Panc1 (cell line): ENCODE measurements at places on chromosomes 1 and 21.

- no peak for DNase-seq
Measured at GRCh38 chr21:40386294-40386911, 460.6 kb downstream of the DSCAM start.

DNA sequence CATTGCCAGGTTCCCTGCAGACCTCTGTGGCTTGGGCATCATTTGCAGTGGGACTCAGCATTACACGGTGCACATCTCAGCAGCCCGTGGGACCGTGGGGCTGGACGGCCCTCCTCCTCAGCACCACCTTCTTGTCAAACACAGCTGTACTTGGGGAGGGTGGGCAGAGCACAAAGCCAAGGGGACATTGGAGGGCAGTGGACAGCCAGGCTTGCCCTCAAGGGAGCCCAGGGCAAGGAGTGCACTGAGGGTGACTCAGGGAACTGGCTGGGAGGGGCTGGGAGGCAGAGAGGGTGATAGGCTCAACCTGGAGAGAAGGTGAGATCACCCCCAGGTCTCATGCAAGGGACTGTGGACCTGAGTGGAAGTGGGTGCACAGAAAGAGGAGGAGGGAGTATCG, 3.4 kb downstream of the CAPN9 start:
- no peak for DNase-seq

- DNase-seq: no peak
Measured at GRCh38 chr21:36388835-36389234, 3.6 kb downstream of the CHAF1B start.

- DNase-seq: no peak
Measured at GRCh38 chr1:162861625-162862024, 650 bp upstream of the CCDC190 start.

- no peak for DNase-seq
Measured at GRCh38 chr1:20200966-20201365, 14.6 kb upstream of the PLA2G2C start.

DNA sequence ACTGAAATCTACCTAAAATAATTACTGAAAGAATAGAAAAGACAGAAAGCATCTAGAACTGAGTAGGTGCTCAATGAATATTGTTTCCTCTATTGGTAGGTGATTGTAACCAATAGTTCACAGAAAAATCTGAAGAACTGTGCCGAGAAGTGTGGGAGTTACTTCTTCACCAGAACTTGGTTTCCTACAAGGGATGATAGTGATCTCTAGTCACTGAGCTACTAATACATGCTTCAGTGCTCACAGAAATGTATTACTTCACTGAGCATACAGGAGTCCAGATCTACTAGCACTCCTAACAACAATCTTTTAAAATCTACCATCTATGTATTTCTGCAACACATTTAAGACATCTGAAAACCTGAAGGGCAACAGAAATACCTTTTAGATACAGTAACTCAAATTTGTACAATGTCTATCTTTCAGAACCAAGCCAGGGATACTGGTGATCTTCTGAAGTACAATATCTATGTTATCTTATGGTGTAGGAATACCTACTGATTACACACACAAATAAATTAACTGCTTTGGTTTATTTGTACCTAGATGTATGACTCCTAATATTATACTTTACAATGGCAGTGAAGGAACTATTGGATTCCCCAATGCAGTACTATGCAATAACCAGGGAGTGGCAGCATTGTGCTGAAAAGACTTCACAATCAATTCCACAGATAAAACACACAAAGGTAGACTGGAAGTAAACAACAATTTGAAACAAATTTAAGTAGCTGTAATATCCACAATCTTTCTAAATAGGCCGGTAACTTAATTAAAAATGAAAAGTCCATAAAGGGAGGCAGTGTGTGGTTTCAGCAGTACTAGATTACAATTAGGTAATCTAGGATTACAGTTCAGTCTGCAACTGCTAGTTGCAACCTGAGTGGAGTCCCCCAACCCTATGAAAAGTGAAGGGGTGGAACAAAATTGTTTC, 243.0 kb downstream of the SLC45A1 start:
- DNase-seq: no peak

DNA sequence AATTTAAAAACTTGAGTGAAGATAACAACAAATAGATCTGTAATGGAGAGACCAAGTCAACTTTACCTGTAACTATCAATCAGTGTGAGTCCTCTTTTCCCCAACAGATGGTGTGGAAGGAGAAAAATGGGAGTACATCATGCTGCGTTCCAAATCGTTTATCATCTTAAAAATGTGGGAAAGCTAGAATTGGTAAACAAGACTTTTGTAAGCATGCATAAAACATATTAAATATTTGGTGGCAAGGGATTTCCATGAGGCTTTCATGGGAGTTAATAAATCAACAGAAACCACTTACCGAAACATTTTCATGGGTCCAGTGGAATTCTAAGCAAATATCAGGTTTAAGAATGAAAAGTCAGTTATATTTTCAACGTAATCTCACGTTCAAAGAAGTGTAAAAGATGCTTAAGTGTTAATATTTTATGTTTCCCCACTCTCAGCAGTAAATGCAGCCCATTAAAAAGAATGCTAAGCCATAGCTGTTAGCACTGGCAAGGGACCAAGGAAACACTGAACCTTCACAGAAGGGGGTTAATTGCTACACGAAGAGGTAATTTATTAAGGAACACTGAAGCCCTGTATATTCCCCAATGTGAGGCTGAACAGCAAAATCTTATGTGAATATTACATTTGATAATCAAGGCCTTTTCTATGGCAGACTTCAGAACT, 117.0 kb downstream of the ZC3H11B start:
- no peak for DNase-seq

GRCh38 chr1:11923827-11924113, 2.5 kb downstream of the KIAA2013 start:
- no peak for DNase-seq

GRCh38 chr21:44043613-44044012, 31.5 kb downstream of the TRAPPC10 start:
- DNase-seq: no peak

GRCh38 chr1:234517110-234517802, 38.3 kb upstream of the TARBP1 start:
- no peak for DNase-seq

GRCh38 chr1:236395230-236395946, 1.3 kb downstream of the EDARADD start:
- DNase-seq: no peak

DNA sequence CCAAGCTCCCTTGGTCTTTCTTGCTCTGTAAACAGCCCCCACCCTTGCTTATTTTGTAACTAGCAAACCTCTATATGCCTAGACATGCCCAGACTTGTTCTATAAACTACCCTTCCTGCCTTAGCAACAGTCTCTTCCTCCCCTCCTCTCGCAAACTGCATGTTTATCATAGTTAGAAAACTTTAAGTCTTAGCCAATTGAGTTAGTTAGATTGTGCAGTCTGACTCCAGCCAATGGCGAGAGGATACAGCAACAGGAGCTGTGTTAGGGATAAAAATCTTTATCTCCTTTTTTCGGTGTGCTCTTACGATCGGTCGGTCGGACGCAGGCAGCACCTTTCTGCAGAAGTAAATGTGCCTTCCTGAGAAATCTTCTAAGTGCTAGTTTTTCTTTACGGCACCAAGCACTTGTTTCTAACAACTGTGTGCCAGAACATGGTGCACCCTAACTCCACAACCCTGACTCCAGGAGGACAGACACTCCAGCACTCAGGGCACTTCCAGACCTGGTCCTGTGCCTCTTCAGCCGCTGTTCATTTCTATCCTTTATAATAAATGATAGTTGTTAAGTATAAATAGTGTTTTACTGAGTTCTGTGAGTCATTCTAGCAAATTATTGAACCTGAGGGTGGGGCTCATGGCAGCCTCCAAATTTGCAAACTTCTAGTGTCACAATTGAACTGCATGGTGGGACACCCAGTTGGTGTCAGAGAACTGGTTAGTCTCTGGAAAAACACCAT, 25.7 kb upstream of the GNG4 start:
- DNase-seq: no peak

DNA sequence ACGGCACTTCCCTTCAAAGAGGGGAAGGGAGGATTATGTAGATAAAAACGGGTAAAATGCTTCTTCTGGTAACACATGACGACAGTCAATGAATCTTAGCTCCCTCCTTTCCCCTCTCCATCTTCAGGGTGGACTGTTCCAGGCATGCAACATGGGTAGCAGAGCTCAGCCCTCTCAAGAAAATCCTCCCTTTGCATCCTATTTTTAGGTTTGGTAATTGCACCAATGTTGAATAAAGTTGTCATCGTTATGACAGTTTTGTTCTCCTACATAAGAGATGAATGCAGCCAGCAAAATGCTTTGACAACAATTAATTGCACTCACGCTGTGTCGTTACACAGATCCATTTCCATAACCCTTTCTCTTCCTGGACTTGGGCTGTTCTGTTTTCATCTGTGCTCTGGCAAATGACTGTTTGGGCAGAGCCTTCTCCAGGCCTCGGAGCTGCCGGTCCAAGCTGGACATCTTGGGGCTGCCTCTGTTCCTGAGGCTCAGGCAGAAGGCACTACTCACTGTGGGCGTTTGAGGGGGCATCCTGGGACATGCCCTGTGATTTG, 127.6 kb downstream of the CNIH3 start:
- no peak for DNase-seq

- no peak for DNase-seq
Measured at GRCh38 chr1:43285269-43285990, at the start of gene C1orf210. Gene C1orf210, minus strand, starts transcription at chr1:43285581. Its CDS starts 2,311 bp downstream, at chr1:43283270.

GRCh38 chr1:151373196-151373595, 691 bp upstream of the SELENBP1 start:
- DNase-seq: no peak

DNA sequence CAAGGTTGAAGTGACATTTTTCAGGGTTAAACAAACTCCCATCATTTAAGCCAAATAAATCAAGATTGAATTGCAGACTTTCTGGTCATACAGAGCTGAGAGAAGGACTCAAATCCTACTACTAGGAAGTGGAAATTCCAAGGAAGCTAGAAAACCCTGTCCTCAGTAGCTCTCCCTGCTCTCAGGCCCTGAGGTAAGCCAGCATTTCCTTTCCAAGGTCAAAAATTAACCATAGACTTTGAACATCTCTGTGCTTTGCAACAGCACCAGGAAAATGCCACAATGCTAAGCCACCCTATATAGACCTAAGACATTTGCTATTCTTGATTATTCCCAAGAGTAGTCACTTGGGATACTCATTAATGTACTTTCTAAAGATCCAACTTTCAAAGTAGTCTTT, 45.1 kb downstream of the LUZP1 start:
- DNase-seq: no peak

- no peak for DNase-seq
Measured at GRCh38 chr1:245829194-245829593, 674.4 kb downstream of the KIF26B start.

DNA sequence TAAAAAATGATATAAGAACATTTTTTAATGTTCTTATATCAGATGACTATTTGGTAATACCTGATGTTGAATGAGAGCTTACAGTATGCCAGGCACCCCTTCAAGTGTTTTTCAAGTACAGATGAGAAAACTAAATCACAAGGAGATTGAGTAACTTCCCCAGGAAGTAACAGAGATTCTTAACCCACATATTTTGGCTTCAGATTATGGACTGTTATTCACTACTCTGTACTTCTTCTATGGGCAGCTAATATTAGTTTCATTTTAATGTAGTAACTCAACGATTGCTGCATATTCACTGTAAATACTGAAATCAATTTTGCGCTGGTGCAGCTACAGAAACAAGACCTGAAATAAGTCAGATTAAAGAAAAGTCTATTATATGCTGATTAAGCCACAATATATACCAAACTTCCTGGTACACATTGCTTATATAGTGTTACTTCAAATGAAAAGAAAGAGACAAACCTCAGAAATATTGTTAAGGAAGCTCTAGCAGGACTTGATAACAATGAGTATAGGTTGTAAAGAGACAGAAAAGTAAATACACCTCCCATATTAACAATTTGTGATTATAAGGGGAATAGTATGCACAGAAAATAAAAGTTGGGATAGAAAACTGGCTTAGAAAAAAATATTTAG, 19.7 kb downstream of the DPYD start:
- DNase-seq: no peak

- DNase-seq: no peak
Measured at GRCh38 chr1:210582205-210582970, 253.7 kb downstream of the HHAT start.

- no peak for DNase-seq
Measured at GRCh38 chr1:69081668-69082067, 486.1 kb upstream of the LRRC7 start.

- no peak for DNase-seq
Measured at GRCh38 chr1:243465738-243466137, 209.9 kb downstream of the SDCCAG8 start.

- no peak for DNase-seq
Measured at GRCh38 chr1:223417444-223417843, 24.2 kb downstream of the CCDC185 start.

DNA sequence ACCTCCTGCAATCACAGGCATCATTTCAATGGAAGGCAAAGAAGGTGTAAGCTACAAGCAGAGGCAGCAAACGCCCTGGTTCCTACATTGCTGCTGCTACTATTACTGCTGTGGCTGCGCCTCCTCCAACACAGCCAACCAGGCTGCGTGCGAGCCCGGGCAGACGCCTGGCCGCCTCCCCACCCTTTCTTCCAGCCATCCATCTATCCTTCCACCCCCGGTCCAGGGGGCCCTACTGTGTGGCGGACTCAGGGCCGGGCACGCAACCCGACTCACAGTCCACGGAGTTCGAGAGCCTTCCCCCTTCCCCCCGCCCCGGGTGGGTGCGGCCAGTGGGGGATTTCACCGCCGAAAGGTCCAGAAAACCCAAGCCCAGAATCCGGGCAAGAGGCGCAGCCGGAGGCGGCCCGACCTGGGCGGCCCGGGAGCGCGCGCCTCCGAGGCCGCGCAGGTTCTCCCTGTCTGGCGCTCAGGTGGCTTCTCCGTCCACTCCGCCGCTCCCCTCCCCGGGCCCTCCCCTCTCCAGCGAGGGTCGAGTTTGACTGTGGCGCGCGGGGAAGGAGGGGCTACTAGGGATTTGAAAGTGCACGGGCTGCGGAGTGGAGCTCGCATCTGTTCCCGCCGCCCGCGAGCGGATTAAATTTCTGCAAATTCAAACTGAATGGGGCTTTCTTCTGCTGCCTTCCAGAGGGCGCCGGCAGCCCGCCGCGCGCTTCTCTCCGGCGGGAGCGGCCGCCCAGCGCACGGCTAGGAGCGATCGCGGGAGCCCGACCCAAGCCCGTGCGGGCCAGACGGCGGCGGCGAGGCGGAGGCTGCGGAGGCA, at the start of gene HUNK:
Gene HUNK (plus strand): TSS at position 569 of the 823 bp plus-strand sequence. CDS start 655 bp downstream, outside the sequence.
- DNase-seq: no peak
